ENCODE measurements at places on chromosomes 6 and 20.

GRCh38 chr20:35514371-35514932, 15.0 kb downstream of the C20orf173 start:
- DNase-seq: no peak

GRCh38 chr20:35637276-35637675, 21.6 kb downstream of the SPAG4 start:
- no peak for DNase-seq

GRCh38 chr20:3925899-3926638, 36.9 kb downstream of the PANK2 start:
- no peak for DNase-seq

GRCh38 chr6:46491201-46491627, at the start of gene RCAN2:
Gene RCAN2 (minus strand): TSS chr6:46491449.
- peak; percentile 75 for DNase-seq

- no peak for DNase-seq
These were observed 89.9 kb upstream of the SHLD1 start for GRCh38 chr20:5660346-5660745.

DNA sequence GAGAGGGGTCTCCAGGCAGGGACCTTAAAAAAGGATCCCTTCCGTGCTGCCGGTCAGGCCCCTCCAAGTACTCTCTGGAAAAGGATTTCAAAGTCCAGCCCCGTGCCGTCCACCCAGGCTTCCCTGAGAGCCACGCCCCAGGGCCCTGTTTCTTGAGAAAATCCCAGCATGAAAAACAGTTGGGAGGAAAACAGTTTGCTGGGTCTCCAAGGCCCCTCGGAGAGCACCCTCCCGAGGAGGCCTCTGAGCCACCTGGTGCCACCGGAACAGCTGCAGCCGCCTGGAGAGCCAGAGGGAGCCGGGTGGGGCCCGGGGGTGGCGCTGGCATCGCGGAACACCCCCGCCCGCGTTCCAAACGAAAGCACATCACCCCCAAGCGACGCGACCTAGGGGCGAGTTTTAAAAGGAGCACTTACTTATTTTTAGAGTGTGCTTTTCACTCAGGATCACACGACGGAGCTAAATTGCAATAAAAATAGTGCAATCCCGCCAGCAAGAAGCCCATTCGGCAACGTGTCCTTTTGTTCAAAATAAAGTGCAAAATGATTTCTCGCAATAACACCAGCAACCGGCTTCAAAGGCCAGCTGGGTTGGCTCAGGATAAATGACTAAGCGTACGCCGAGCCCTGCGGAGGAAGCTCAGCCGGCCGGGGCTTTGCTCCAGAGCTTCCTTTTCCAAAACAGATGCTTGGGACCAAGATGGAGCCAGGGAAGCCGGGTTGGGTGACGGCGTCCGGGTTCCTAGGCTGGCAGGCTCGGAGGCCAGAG, 64.2 kb downstream of the YTHDF1 start:
- no peak for DNase-seq

DNA sequence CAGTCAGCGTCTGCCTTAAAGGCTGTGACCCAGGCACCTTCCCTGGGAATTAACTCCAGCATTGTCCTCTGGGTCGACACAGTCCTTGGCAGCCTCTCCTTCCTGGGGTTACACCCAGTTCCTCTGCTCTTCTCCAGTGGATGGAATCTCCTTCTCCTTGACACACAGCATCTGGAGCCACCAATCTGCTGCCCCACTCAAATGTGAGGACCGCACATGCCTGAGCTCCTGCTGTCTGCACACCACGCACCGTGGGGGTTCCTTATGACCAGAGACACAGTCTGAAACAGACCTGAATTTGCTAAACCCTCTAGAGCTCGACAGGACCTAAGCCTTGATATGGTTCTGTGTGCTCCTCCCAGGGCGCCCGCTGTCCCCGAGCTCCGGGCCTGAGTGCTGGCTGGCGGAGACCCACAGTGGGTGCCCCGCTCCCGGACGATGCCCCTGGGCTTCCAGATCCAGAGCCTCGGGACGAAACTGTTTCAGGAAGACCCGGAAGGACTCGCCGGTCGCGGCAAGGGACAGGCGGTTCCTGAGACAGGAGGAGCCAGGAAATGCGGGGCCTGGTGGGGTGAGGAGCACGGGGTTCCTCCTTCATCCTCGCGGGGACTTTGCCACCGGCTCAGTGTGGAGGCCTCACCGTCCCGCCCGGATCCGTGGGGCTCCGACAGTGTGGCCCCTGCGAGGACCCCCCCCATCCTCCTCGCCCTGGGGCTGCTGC, 2.5 kb upstream of the RAET1G start:
- DNase-seq: peak; percentile 23

- DNase-seq: no peak
These were observed 44.9 kb downstream of the CPXM1 start for GRCh38 chr20:2755451-2756055.

GRCh38 chr6:25327432-25327831, 48.3 kb downstream of the CARMIL1 start:
- DNase-seq: no peak

DNA sequence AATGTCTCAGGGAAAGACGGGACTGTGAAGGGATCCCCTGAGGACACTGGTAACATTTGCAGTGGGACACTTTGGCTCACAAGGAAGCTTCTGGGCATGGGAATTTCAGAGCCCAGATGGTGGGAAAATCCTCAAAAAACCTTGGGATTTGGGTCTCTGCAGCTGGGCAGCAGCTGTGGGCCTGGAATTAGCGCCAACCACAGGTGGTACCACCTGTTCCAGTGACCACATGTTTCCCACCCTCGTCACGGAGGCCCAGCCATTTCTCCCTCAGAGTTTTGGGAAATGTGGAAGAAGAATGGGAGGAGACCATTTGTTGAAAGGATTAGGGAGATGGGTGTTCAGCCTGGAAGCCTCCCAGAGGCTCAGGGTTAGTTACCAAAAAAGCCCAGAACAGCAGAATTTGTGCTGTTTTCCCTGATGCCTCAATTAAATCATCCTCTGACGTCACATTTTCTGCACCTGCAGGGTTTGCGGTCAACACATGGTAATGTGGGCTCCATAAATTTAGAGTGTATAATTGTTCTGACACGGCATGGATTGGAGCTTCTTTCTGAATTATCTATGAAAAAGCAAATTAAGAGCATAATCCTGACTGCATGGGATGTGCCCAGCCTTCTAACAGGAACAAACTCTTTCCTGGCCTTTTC, 34.4 kb downstream of the EDN3 start:
- DNase-seq: no peak

DNA sequence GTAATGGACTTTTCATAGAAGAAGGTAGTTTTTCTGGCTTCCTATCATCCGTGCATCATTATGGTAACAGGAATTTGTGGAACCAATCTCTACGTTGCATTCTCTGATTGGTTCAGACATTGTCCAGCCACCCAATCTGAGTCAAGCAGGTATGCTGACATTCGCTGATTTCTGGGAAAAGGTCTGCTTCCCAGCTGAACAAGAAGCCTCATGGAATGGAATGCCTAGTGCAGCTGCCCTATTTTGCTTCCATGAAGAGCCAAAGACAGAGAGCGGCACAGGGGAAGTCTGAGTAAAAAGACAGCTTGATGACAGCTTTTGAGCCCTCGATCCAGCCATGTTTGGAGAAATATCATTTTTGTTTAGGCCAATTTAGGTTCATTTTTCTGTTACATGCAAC, 38.5 kb upstream of the TXLNB start:
- DNase-seq: no peak

DNA sequence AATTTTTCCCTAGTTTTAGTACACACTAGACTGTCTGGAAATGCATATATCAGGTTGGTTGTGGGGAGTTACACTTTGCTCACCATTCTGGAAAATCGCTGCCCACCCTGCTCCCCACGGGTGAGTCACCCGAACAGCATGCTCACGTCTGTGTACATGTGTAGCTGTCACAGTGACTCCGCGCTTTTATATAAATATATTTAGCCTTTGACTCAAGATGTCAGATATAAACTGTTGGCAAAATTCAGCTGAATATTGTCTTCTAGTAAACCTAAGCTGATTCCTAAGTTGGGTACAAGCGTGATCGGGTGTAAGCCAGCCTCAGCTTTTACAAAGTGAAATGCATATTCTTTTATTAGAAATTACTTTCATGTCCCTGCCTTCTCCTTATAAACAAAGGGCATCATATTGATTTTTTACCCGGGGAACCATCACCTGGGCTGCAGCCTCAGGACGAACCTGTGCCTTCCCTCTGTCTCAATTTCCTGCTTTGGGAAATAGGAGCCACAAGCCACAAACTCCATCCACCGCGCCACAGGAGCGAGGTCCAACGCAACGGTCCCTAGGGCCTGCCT, 4.3 kb downstream of the SDCBP2 start:
- DNase-seq: no peak

DNA sequence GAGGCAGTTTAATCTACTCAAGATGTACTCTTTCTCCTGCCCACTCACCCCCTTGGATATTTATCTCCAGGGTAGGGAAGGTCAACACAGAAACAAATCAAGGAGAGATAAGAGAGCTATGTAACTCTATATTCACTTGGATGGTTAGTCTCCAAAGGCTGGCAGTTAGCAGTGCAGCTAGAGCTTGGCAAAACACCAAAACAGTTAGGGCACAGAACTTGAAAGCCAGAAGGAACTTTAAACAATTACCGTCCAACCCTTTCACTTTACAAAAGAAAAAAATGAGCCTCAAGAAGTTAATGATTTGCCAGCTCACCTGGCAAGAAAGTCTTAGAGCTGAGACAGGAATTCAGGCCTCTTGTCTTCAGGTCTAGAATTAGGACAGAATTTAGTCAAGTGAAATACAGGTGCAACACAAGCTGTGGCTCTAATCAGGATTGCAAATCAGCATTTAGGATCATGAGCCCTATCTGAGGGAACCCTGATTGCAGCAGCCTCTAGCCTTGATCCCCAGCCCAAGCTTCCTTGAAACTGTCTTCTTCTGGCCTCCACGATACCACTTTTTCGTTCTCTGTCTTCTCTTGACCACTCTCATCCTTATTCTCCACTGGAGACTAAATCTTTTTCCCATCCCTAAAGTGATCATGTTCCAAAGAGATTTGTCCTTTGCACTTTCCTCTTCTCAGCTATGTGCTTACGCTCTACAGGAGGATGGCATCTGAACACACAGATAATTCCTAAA, 14.9 kb downstream of the NEDD9 start:
- DNase-seq: no peak

GRCh38 chr6:69918813-69919475, 52.6 kb downstream of the COL19A1 start:
- DNase-seq: no peak

GRCh38 chr6:117907601-117908245, 659 bp downstream of the SLC35F1 start:
- peak; percentile 68 for DNase-seq

DNA sequence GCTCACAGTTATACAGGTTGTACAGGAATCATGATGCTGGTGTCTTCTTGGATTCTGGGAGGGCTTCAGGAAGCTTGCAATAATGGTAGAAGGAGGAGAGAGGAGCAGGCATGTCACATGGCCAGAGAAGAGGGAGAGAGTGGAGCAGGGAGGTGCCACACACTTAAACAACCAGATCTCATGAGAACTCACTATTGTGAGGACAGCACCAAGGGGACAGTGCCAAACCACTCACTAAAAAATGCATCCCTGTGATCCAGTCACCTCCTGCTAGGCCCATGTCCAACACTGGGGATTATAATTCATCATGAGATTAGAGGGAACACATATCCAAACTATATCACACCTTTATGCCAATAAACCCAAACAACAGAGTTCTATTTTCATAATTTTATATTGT, 67.2 kb downstream of the TRDN start:
- DNase-seq: no peak

GRCh38 chr20:59661153-59661552, 56.8 kb downstream of the PHACTR3 start:
- DNase-seq: no peak

- DNase-seq: no peak
These were observed 106.8 kb upstream of the RIPOR2 start for GRCh38 chr6:25042536-25042935.

DNA sequence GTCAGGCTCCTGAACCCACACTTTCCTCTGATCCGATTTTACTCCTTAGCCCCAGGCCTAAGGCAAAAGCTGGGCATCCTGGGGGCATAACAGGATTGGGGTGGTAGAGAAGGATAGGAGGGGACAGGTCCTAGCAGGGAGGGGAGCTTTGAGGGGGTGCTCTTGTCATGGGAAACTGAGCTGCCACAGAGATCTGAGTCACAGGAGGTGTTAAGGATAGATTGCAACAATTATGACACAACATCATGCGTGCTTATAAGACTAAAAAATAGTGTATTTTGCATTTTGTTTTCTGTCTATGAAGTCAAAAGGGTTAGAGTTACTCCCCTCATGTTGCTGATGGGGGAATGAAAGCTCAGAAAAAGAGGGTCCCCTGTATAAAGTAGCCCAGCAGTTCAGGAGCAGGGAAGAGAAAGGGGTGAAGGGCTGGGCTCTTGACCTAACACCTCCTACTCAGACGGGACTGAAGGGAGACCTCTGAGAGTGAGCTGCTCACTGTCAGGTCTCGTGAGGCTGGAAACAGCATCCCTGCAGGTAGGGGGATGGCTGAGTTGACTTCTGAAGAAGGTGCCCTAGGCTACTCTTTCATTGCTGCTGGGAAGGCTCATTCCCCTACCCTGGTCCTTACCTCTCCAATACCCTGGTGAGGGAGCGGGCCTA, 2.0 kb downstream of the GLP1R start:
- DNase-seq: no peak

- no peak for DNase-seq
These were observed 10.9 kb upstream of the ERVFRD-1 start for GRCh38 chr6:11122380-11122779.

DNA sequence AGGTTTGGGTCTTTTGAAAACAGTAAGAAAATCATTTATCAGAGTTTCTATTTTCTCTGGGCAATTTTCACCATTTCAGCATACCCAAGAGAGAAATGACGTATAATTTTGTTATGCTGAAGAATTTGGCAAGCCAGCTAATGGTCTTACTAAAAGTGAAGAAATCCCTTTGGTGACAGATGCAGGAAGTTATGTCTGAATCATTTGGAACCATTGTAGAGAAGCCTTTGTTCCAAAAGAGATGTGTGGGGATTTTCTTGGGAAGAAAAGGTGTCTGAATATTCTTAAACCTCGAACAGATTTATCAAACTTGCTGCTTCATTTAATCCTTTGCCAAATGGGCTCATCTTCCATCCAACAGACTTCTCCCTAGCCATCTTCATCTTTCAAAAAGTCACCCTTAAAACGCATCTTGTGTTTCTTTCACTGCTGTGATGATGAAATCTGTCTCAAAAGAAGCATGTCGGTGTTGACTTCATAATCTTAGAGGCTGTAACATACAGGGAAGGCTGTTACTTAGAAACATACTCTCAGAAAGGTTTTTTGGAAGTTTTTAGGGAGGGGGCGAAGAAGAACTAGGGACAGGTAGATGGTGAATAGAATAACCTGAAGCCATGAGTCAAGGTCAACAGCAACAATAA, 39.5 kb downstream of the CITED2 start:
- no peak for DNase-seq
